Activated gamma-delta T cell treated with anti-CD3 and anti-CD28 coated beads, Interleukin-2, amount 50 U/mL, for 16 hours (primary cell): ENCODE measurements at places on chromosomes 4 and X.

GRCh38 chrX:154696676-154697045 lies 43.3 kb upstream of the CTAG2 start:
- no peak for DNase-seq

DNA sequence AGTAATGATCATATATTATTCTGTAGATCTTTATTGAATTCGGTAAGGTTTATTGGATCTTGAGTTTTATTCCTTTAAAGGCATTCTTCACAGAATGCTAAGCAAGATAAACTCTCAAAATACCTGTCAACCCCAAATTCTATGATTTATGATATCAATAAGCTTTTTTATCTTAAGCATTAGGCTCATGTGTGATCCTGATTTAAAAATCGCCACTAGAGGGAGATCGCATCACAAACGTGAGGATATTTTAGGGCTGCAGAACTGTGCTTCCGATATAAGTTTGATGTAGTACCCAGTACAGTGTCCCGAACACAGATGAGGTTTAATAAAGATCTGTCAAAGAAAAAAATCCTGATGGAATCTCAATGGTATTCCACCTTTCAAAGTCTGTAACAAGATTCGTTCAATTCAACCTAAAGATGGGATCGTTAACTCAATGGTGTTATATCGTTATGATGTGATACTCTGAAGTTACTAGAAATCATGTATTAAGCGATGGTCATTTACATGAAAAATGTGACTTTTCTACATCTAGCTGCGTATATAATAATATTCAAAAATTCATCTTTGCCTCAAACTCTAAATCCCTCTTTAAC lies 169.0 kb downstream of the CORIN start:
- no peak for DNase-seq

- DNase-seq = no peak
These were observed 38.0 kb upstream of the GATB start for GRCh38 chr4:151798678-151799416.

GRCh38 chr4:8777320-8778196 lies 94.1 kb downstream of the HMX1 start:
- no peak for DNase-seq

DNA sequence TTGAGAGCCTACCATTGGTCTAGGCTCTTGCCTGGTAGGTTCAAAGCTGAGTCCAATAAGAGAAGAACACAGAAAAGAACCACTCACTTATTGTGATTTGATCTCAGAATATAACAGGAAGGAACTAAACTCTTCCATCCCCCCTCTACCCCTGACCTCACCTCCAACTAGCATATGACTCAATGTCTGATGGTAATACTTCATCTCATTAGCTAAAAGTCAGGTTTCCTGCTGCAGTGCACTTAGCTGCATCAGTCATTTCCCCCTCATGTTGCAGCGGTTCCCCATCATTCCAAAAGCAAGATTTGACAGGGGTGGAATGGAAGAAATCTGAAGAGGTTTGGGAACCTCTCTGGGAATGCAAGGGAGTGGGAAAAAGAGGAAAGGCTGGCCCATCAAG lies 289.5 kb downstream of the SMARCA1 start:
- DNase-seq = no peak

DNA sequence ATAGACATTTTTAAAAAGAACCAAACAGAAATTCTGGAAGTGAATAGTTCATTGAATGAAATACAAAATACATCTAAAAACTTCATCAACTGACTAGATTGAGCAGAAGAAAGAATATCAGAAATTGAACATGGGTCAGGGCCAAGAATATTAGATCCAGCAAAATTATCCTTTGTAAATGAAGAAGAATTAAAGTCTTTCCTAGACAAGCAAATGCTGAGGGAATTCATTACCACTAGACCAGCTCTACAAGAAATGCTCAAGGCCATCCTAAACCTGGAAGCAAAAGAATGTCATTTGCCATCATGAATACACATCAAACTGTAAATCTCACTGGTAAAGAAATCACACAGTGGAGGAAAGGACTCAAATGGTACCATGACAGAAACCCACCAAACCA lies 72.7 kb upstream of the RPL34 start:
- DNase-seq = no peak

- DNase-seq = no peak
These were observed 19.7 kb downstream of the VSIG1 start for GRCh38 chrX:108064613-108065012.

DNA sequence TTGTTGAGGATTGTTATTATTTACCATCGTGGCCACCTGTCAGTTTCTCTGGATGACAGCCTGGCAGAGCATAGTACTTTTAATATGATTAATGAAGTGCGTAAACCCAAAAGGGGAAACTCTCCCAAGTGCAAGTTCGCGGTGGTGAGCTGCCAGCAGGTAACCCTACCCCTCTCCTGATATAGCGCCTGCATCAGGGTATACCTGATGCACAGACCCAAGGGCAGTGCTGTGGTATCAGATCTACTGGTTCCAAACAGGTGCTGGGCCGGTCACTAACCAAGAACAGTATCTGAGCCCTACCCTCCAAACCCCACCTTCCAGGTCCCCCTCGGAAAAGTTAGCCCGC lies 1.6 kb downstream of the RNF150 start:
- DNase-seq = no peak

- no peak for DNase-seq
These were observed 791.0 kb upstream of the DIAPH2 start for GRCh38 chrX:95893636-95894035.

- no peak for DNase-seq
These were observed 3.4 kb downstream of the SPATA4 start for GRCh38 chr4:176191974-176192373.

DNA sequence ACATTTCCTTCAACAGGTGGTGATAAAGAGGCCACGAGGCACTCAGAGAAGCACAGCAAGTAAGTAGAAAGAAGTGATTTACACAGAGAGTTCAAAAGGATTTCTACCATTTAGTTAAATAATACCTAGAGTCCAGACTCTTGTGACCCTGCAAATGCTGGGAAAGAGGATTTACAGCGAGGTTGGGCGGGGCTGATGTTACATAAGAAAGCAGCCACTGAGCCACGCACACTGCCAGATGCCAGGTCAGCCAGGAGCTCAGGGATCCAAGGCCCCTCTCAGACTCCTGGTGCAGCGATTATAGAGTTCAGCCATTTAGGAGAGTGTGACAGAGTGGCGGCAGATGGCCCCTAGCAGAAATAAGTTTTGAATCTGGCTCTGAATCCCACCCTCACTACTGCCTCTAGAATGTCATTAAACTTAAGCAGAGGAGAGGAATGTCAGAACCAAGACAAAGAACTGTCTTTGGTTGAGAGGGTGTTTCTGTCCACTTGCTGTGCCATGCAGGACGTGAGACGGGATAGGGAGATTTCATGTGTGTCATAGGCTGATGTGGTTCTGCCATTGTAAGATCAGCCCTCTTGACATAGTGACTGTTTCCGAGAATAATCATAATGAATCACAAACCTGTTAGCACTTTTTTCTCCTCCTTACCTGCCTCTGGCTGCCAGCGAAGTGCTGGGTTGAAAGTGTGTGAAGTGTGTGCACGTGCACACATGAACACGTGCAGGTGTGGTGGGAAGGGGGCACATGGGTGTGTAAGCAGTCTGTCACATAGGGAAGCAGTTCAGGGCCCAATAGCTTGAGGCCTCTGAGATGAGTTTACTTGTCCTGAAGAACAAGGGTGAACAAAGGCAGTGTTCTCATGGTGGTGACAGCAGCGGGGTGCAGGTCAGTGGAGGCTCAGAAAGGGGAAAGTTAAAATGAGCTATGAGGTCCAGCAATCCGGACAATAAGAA lies 50.1 kb downstream of the MFAP3L start:
- DNase-seq = no peak

DNA sequence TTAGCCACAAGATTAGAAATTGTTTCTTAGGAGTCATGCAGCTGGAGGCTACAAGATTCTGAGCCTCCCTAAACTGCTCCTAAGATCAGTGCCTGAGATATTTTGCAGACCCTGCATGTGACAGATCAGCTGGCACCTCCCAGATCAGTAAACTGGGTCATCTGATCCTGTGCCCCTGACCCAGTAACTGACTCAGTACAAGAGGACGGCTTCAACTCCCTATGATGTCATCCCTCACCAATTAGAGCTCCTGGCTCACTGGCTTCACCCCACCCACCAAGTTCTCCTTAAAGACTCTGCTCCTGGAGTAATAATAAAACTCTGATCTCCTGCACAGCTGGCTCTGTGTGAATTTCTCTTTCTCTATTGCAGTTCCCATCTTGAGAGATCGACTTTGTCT lies 45.4 kb upstream of the PNPLA4 start:
- DNase-seq = no peak

GRCh38 chrX:148811236-148811635 lies 310.8 kb downstream of the AFF2 start:
- no peak for DNase-seq

DNA sequence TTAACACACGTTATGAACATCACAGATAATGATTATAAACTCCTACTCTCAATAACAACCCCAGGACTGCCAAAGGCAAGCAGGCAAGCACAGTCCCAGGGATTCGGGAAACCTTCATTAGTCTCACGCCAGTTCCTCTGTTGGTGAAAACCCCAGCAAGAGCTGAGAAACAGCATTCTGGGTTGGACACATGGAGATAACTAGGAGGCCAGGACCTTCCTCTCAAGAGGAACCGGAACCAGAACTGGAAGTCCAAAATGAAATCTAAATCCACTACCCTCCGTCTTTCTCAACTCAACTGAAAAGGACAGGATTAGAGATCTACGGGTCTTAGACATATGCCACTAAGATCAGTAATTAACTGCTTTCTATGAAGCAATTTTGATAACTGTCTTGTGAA lies 3.8 kb downstream of the VEGFC start:
- DNase-seq = no peak

DNA sequence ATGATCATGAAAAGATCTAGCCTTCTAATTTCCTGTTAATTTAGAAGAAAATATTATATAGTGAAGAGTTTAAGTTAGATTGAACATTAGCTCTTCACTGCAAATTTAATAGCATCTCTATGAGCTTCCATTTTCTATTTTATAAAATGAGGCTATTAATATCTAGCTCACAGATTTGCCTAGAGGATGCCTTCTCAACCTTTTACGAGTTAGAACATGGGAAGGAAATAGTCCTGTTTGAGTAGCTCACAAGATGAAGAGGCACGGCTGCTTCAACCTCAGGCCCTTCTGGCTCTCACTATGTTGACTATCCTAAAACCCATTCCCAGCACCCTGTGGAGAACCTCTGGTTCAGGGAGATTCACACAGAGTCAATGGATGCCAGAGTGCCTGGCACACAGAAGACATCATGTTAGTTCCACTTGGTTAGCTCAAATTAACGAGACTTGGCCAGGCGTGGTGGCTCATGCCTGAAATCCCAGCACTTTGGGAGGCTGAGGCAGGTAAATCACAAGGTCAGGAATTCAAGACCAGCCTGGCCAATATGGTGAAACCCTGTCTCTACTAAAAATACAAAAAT lies 97.9 kb upstream of the GUCY1A1 start:
- DNase-seq = no peak

DNA sequence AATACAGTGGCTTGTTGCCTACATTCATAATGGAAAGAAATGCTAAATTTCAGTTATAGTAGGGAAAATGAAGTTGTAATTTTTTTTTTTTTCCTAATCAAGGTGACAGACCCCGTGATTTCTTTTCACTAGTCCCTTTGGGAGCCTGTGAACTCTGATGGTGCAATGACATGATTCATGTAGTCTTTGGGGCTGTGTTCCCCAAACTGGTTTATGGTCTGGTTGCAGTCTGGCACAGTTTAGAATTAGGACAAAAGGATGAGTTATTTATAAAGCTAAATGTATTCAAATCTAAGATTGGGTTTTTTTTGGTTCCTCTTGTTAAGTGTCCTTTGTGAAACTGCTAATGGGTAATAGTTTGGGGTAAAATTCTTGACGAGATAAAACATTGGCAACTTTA lies 66.0 kb downstream of the REPS2 start:
- no peak for DNase-seq

DNA sequence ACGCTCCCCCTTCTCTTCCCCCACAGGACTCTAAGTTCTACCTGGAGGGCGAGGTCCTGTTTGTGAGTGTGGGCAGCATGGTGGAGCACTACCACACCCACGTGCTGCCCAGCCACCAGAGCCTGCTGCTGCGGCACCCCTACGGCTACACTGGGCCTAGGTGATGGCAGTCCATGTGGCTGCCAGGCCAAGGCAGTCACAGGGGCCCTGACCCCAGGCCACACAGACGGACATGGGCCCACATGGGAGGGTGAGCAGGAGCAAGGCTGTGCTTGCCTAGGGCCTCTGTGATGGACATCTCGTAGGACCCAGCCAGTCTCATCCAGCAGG lies 10.0 kb upstream of the ADD1 start:
- no peak for DNase-seq

DNA sequence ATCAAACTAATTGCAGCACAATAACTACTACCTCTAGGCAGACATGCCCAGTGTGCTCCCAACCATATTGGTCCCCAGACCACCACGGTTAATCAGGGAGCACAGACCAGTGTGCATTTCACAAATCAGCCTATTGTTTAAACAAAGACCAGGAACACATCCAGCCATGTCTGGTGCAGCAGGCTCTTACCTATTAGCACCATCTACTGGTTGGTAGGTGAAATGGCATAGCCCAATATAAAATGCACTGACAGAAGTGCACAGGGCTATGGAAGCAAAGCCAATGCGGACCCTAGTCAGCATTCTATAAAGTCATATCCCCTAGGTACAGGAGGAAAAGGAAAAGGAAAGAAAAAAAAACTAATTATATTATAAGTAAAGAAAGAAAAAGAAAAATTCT lies 15.5 kb upstream of the CYLC1 start:
- DNase-seq = no peak

GRCh38 chr4:15488658-15489470 lies 19.2 kb downstream of the CC2D2A start:
- DNase-seq = no peak

GRCh38 chr4:6964858-6965257 lies 55.2 kb downstream of the TBC1D14 start:
- DNase-seq = no peak

- DNase-seq = no peak
These were observed 30.3 kb downstream of the NFKB1 start for GRCh38 chr4:102531462-102531861.

- no peak for DNase-seq
These were observed 45.3 kb upstream of the SHOX start for GRCh38 chrX:585115-585808.

DNA sequence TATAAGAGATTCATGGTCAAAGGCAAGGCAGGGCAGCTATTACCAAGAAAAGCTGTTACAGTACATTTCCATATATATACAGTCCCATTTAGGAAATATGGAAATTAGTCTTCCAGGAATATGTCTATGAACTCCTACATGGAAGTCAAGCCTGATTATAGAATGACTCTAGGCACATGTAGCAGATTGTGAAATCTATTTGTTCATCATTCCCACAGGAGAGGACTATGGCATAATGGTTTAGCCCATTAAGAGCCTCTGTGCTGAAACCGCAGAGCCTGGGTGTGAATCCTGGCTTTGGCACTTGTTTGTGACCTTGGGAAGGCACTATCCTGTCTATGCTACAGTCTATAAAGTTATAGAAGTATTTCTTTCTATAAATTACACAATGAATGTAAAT lies 764.8 kb downstream of the RAPGEF2 start:
- no peak for DNase-seq

DNA sequence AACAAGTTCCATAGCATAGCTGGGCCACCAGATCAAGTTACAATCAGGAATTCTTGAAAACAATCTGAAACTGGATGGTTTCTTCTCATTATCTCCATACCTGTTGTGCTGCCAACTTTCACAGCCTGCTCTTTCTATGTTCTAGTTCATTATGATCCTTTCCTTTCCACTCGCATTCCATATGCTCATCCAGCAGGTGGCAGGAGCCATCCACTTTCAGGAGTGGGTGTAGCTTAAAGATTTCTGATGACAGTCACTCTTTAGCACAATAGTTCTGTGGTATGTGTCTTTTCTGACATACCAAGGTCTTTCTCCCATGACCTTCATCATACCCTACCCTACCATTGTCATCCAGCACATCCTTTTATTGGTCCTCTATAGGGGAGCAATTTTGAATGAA lies 46.4 kb downstream of the PAGE2 start:
- DNase-seq = no peak
